ENCODE measurements at places on chromosomes 3 and 15.

DNA sequence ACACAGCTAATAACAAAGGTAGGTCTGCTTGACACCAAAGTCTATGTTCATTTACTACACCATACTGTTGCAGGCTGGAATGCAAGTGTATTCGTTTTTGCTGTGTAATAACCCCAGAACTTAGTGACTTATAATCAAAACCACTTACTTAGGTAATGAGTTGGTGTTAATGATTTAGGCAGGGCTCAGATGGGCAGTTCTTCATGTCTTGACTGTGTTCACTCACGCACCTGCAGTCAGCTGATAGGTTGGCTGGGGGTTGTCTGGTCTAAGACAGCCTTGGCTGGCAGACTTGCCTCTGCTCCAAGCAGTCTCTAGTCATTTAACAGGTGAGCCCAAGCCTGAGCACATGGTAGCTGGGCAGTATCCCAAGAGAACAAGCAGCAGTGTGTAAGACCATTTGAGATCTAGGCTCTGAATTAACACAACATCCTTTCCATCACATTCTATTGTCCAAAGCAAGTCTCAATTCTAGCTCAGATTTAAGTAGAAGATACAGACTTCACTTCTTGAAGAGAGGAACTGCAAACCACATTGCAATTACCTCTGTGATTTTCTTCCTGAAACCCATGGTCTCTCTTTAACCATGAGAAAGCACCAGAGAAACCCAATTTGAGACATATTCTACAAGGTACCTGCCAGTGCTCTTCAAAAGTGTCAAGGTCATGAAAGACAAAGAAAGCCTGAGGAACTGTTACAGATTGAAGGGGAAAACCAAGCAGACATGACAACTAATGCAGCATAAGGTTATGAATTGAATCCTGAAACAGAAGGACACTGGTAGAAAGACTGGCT lies 13.3 kb upstream of the DCLK3 start:
- DNase-seq = no peak

GRCh38 chr3:160184655-160185054 lies 40.6 kb upstream of the C3orf80 start:
- no peak for DNase-seq

- no peak for DNase-seq
Observed at GRCh38 chr3:174498638-174499037, 360.5 kb upstream of the NAALADL2 start.

- DNase-seq = no peak
Observed at GRCh38 chr15:33236841-33237509, 42.5 kb upstream of the FMN1 start.

- DNase-seq = no peak
Observed at GRCh38 chr15:74593122-74593521, 22.5 kb upstream of the CLK3 start.

- no peak for DNase-seq
Observed at GRCh38 chr15:74994236-74994635, 1.1 kb upstream of the SCAMP5 start.

- no peak for DNase-seq
Observed at GRCh38 chr3:146817704-146818103, 212.6 kb upstream of the PLSCR5 start.

- no peak for DNase-seq
Observed at GRCh38 chr3:4599612-4600011, 106.5 kb downstream of the ITPR1 start.

DNA sequence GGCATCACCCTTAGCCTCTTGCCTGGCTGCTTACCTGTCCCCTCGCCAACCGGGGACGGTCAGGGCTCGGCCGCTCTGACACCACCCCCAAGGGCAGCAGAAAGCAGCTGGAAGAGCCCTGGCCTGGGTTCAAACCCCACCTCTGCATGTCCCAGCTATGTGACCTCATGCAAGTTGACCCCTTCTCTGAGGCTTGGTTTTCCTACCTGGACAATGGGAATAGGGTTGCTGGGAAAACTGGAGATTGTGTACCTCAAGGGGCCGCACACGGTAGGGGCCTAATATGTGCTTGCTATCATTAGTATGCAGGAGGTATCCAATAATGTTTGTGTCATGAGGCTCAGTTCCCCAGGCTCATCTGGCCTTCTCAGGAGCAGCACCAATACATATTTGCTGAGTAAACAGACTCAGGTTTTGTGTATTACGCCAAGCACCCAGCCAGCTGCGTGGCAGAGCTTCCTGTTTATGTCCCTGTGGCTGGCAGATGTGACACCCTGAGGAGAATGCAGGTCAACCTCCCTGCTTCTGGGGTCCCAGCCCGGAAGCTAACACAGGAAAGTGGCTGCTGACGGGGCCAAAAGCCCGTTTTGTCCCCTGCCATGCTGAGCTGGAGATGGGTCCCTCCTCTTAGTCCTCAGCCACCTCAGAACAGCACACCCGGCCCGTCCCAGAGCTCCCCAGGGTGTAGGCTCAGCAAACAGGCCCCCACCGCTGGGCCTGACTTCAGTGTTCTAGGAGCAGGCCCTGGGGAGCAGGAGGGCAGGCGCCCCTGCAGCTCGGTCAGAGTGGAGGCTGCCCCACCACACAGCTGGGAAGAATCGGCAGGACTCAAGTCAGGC lies 29.7 kb downstream of the PLXND1 start:
- peak; percentile 76 for DNase-seq

DNA sequence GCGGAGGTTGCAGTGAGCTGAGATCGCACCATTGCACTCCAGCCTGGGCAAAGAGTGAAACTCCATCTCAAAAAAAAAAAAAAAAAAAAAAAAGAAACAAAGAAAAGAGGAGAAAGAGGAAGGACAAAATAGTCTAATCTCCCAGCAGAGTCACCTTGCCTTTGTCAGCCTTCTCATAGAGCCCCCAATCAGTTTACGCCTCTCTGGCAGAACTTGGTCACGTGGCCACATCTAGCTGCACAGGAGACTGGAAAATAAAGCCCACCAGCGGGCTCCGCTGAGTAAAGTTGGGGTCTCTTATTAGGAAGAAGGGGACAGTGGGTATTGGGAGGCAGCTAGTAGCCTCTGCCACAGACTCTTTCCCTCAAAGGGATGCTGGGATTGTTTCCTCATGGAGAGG lies 41.9 kb downstream of the USP13 start:
- no peak for DNase-seq

GRCh38 chr15:89556413-89557262 lies 18.6 kb upstream of the TICRR start:
- peak; percentile 85 for DNase-seq

Data from stomach (tissue), 19 donors.